ENCODE measurements at places on chromosomes 6 and 20.

GRCh38 chr6:154241581-154241980 lies 115.0 kb downstream of the IPCEF1 start:
- no peak for DNase-seq

GRCh38 chr6:157620944-157621343 lies 202.1 kb upstream of the SNX9 start:
- no peak for DNase-seq

- no peak for DNase-seq
These were observed 51.8 kb downstream of the CYB5R4 start for GRCh38 chr6:83911278-83911677.

DNA sequence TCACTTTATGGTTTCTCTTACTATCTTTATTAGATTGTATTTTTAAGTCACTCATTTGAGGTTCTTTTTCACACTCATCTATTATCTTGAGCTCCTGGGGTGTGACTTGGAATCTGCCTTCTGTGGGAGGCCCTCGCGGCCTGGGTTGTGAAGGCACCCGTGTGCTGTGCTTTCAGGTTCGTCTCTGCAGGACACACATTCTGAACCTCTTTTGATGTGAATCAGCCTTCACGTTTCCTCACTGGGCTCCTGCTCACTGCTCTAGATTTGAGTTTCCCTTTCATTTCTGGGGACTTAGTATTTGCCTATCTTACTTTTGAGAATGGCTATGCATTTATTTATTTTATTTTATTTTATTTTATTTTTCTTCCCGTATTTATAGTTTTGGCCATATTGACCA lies 97.8 kb downstream of the PACRG start:
- DNase-seq = no peak

DNA sequence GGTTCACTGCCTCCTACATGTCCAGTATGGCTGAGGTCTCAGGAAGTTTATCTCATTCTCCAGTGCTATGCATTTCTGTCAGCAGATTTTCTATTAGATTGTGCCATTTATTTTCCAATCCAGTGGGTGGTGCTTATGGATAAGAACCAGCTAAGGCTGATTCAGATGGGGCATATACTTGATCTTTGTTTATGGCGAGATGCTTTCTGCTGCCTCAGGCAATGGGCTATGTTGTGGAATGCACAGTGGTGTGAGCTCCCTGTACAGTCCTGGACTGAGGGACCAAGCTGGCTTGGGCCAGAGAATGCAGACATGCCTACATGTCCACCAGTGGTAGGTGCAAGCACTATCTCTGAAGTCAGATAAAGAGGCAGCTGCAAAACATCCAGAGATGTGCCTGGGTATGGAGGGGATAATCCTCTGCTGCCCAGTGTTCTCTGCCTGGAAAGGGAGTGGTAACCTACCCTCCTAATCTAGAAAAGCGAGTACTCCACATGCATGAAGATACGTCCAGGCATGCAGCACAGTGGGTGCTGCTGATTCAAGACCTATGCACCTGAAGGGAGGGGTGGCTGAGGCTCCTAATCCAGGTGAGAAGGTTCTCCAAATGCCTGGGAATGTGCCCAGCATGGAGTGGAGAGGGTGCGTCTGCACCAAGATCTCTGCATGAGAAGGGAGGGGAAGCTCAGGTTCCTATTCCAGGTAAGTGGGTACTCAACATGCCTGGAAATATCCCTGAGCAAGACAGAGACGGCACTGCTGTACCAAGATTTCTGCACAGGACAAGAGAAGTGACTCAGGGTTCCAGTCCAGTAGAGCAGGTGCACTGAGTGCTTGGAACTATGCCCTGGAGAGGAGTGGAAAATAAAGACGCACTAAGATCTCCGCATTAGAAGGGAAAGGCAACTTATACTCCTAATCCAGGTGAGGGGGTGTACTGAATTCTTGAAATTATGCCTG lies 9.4 kb downstream of the CST4 start:
- no peak for DNase-seq

- no peak for DNase-seq
These were observed 729 bp downstream of the ATG5 start for GRCh38 chr6:106324726-106325335.

GRCh38 chr20:400454-401275 lies 7.4 kb upstream of the RBCK1 start:
- DNase-seq = no peak

DNA sequence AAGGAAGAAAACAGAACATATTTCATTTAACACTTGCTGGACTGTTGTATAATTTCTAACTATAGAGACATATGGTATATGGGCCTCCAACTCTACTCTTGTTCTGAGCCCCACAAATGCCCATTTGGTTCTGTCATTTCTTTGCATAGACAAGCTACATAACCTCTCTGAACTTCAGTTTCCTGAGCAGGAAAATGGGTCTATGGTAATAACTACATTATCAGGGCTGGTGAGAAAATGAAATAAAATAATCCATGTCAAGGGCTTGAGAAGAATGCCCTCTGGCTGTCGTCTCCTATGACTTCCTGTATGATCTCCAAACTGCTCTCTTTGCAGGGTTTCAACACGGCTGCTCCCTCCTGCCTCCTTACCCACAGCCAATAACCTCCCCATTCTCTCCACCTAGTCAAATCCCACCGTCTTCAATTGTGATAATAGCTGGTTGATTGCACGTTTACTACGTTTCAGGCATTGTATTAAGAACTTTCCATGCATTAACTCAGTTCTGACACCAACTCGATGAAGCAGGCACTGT lies 12.0 kb downstream of the ZCCHC3 start:
- DNase-seq = no peak

- DNase-seq = no peak
These were observed 21.3 kb downstream of the STAU1 start for GRCh38 chr20:49166534-49167449.

DNA sequence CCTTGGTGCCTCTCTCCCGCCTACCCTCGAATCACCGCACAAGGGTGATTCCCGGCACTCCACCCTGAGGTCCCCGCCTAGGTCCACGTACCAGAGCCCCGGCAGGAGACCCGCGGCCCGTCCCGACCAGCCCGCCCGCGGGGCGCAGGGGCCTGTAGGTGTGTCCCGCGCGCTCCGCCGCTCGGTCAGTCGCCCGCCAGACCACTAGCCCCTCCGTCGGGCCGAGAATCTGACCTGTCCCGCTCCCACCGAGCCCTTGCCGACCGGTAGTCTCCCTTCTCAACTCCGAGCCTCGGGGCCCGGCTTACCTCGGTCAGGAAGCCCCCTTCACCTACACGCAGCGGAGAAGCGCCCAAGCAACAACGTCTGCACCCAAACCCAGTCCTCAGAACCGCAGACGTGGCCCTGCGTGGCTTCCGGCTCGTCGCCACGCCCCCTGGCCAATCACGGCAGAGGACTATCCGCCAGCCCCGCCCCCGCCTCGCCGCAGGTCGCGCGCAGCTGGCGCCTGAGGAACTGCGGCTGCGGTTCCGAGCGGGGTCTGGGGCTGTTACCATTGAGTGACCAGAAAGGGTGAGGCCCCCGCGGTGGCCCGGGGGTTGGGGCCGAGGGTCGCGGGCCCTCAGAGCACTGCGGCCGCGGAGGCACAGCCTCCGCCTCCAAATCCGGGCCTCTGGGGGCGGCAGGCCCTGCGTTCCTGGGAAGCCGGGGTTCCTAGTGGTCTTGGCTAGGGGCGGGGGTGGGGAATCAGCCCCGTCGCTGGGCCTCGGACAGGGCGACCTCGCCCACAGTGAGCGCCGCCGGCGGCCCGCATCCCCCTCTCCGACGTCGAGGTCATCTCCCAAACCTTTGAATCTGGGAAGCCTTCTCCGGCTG lies at the start of the genes PGM3 and RWDD2A:
PGM3 (minus strand) TSS at position 395 of the 876 bp plus-strand sequence. CDS start 2,253 bp downstream, outside the sequence.
RWDD2A (plus strand) TSS at position 487 of the 876 bp plus-strand sequence. CDS start 1,095 bp downstream, outside the sequence.
- peak; percentile 89 for DNase-seq

DNA sequence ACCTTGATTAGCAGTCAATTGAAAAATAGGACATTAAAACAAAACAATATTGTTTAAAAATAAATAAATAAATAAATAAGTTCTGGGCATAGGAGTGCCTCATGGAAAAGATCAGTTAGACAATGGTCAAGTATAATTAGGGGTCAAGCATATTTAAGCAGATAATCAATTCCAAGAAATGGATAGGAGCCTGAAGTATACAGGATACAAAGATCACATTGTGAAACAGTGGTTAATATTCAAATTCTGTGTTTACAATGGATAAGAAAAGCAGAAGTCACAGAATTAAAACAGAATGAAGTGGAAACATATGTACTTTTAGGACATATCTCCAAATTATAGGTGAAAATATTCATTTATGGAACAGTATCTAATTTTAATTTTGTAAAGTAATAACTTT lies 1028.6 kb upstream of the CITED2 start:
- DNase-seq = no peak

GRCh38 chr6:56328728-56329090 lies 81.3 kb upstream of the COL21A1 start:
- DNase-seq = no peak

DNA sequence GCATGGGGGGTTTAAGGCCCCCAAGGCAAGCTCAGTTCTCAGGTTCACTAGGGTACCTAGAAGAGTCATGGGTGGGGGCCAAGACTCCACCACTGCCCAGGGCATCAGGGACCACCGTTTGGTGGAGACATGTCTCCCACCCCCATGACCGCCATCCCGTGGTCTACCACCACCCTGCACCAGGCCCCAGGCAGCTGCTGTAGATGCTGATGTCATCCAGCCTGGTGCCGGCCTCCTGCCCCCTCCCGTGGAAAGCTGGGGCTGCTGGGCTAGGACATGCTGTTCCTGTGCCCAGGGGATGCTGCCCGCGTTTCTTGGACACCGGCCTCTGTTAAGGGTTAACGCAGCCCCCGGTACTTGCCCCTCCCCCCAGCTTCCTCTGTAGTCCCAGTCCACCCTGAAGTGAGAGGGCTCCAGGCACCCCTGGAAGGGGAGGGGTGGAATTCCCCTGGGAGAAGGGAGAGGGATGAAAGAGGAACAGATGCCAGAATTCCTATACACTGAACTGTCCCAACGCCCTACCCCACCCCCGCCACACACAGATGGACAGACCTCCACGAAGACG lies 587 bp downstream of the IP6K3 start:
- no peak for DNase-seq

GRCh38 chr6:33672808-33673207 lies 38.7 kb downstream of the UQCC2 start:
- DNase-seq = no peak

DNA sequence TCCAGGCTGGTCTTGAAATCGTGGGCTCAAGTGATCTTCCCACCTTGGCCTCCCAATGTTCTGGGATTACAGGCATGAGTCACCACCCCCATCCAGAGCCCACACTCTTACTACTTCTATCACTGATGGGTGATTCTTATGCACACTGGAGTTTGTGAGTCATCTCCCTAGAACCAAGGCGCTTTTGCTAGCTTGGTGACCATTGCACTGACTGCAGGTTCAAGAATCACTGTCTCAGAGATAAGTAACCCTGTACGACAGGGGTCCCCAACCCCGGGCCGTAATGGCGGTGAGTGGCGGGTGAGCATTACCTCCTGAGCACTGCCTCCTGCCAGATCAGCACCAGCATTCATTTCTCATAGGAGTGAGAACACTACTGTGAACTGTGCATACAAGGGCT lies 118.8 kb downstream of the MAP3K7 start:
- DNase-seq = peak; percentile 62

GRCh38 chr6:154989448-154989847 lies 5.7 kb upstream of the TIAM2 start:
- no peak for DNase-seq

DNA sequence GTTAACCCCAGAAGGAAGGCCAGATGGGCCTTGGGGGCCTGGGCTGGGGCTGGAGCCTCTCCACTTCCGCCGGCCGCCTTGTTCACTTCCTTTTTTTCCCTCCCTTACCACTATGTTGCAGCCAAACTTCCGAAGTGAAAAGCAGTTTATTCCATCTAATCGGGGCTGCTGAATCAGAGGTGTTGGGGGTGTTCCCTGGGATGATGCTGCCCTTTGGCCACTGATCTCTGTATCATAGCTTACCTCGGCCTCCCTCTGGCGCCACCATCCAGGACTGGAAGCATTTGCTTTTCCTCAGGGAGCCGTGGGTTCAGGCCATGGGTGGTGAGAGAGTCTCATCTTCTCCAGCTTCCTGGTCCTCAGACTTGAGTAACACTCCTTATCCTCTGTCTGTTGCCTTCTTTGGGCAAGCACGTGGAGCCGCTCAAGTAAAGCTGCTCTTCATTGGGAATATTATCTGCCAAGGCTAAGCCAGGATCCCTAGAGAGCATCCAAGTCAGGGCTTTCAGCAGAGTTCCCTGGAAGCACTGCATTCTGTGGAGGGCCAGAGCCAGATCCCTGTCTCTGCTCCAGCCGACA lies 39.6 kb downstream of the SLX4IP start:
- no peak for DNase-seq

DNA sequence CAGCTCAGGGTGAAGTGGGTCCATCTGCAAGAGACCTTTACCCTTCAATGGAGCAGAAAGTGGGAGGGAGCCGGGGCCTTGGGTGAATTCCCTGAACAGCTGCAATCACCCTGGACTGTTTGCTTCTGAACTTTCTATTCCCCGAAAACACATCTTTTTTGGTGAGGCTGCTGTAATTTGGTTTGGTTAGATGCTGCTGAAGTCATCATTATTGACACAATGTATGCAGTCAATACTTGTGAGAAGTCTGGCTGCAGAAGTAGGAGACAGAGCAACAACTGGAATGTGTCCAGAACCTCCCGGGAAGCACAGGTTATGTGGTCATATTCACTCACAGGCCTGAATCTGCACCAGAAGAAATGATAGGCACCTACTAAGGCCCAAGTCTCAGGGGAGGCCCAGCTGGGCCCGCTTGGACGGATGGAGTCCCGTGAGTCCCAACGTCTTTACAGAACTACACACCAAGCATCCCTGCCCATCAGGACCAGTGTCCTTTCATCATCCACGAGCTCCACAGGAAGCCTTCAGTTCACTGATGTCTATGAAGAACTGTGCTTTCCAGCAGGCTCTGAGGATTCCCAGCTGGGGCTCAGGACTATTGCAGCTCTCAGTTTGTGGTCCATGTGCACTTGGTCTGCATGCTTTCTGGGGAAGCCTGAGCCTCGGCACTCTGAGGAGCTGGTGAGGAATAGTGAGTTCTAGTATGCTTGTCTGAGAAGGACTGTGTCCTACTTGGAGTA lies 177.6 kb downstream of the THBS2 start:
- no peak for DNase-seq

- peak; percentile 34 for DNase-seq
These were observed 157.4 kb upstream of the ZNF217 start for GRCh38 chr20:53750827-53751619.

GRCh38 chr6:169098116-169098515 lies 155.5 kb downstream of the THBS2 start:
- no peak for DNase-seq

DNA sequence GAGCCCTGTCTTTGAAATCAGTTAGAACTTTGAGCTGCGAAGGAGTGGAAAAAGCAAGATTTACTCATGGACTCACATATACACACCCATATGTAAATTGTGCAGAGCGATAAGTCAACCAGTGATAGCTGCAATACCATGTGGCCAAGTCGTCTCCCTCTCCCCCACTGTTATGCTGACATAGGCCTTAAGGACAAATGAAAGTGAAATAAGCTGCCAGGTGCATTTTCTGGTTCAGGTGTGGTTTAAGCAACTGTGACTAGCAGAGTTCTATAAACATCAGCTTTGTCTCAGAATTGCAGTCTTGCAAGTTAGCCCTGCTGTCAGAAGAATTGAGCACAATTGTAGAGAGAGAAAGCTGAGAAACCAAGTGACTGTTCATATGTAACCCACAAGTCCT lies 9.6 kb downstream of the FAM83B start:
- DNase-seq = no peak

- DNase-seq = no peak
These were observed 42.5 kb downstream of the CD109 start for GRCh38 chr6:73738367-73739028.

All from stimulated activated CD4-positive, alpha-beta T cell treated with anti-CD3 and anti-CD28 coated beads, Interleukin-4, amount 100 ng/mL, for 24 hours (primary cell).